ENCODE measurements at places on chromosomes 4 and X.

DNA sequence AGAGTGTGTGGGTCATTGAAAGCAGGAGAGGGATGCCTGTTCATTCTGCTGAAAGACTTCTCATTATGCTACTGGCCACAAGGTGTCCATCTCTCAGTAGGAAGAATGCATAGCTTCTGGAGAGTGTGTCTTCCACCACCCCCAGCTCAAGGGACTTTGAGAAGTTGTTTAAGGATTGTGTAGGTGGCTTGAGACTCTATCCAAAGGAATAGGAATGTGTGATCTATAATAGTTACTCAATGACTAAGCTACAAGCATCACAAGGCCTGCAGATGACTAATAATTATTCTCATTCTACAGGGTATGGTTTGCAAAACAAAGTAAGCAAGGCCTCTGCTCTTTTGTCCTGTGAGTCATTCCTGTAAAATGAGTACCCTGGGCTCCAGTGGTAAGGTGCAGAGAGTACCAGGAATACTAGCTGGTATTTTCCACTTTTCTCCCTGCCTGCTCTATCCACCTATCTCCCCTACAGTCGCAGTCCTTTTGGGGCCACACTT, 279.8 kb upstream of the BOD1L1 start:
- no peak for DNase-seq

- DNase-seq = no peak
Observed at GRCh38 chrX:39318506-39319343, 517.5 kb downstream of the MID1IP1 start.

DNA sequence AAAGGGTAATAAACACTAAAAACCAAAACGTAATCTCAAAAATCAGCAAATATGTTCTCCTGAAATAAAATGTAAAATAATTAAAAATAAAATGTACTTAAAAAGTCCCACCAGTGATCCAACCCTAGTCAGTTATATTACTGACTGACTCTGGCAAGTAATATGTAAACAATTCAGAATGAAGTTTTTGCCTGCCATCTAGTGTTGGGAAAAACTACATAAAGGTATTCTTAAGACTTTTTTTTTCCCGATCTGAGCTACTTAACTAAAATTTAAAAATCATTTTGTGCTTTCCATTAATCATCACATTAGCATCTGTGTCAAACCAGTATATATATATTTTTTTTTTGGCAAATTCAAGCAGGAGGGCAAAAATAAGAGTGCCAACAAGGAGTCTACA, 24.0 kb downstream of the RCHY1 start:
- DNase-seq = no peak

GRCh38 chr4:189202182-189202868, 738.3 kb upstream of the FRG1 start:
- DNase-seq = peak; percentile 79

GRCh38 chrX:121165930-121166359, 118.5 kb downstream of the GLUD2 start:
- no peak for DNase-seq

DNA sequence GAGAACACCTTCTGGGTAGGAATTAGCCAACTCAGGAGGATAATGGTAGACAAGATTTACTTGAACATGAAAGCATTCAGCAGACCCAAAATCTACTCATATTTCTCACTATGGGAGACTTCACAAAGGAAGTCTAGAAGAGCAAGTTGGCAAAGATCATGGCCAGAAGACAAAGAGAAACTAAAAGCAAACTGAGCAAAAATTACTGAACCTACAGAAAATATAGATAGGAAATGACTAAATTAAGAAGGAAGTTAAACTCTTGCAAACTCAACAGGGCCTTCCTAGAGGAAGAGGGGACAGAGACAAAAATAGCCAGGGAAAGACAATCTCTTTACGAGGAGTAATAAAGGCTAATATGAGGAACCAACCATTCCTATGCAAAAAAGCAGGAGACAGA, 18.7 kb downstream of the CORIN start:
- no peak for DNase-seq

GRCh38 chr4:53595204-53595603, 3.9 kb upstream of the LNX1 start:
- DNase-seq = no peak

DNA sequence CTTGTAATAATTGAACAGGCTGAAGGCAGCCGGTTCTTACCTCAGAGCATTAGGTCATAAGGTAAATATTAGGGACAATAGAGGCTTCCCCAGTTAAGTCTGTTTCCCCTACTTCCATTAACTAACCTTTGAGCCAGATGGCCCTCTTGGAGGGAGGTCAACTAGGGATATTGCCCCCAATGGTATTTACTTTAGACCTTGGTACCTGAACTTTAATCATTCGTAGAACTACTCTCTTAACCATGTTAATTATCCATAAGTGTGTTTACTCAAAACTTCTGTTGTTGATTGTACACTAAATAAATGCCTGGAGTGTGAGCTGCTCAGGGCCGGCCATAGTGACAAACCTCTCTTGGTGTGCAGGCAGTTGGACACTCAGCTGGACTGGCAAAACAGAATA, 1843.5 kb upstream of the AGA start:
- no peak for DNase-seq

- DNase-seq = no peak
Observed at GRCh38 chrX:38060331-38060878, 54.1 kb downstream of the SYTL5 start.

DNA sequence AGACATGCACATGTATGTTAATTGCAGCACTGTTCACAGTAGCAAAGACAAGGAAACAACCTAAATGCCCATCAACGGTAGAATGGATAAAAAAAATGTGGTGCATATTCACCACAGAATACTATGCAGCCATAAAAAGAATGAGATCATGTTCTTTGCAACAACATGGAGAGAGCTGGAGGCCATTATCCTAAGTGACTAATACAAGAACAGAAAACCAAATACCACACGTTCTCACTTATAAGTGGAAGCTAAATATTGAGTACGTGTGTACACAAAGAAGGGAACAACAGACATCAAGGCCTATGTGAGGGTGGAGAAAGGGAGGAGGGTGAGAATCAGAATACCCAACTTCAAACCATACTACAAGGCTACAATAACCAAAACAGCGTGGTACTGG, 17.4 kb upstream of the LNX1 start:
- no peak for DNase-seq

DNA sequence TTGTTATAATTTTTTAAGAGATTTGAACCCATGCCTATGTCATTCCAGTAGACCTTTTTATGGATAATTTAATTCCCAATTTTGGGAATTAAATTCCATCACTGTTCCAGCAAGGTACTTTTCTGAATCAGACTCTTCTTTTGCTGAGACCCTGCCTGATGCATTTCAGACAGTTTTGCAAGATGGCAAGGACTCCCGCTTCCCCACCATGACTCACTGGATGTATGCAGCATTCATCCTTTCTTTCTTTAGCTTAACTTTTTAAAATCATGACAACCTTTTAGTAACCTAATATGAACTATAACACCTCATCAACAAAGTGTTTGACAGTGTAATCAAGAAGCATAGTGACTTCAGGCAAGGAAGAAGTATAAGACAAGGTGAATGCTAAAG, 178.1 kb upstream of the LEF1 start:
- no peak for DNase-seq

DNA sequence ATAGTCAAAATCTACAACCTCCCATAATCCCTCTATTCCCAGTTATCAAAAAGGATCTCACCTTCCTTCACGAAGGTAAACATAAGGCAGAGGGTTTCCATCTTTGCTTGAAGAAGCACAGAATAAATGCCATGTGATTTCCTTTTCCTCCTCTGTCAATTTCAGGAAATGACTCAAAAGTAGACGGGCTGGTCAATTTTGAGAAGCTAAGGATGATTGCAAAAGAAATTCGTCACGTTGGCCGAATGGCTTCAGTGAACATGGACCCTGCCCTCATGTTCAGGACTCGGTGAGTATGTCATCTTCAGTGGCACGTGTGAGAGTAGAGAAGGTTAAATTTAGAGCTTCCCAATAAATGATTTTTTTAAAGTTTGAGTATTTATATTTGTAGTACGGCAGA, 240.2 kb downstream of the RAPGEF2 start:
- no peak for DNase-seq

DNA sequence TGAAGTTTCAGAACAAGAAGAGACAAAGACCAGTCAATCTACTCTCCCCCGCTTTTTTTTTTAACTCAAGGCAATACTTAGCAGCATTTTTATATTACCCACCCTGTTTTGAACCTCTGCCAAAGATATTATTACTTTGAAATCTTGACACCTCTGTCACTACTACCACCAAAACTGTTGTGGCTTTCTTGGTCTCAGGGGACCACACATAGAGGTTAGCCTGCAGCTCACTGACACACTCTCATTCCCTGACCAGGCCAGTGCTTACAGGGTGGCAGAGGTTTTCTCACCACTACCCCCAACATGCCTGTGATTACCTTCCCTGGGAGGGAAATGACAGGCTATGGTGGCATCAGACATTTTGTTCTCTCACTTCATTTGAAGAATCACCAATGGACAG, 137.4 kb upstream of the STIM2 start:
- no peak for DNase-seq

- no peak for DNase-seq
Observed at GRCh38 chr4:1939664-1940509, 68.7 kb downstream of the NSD2 start.

DNA sequence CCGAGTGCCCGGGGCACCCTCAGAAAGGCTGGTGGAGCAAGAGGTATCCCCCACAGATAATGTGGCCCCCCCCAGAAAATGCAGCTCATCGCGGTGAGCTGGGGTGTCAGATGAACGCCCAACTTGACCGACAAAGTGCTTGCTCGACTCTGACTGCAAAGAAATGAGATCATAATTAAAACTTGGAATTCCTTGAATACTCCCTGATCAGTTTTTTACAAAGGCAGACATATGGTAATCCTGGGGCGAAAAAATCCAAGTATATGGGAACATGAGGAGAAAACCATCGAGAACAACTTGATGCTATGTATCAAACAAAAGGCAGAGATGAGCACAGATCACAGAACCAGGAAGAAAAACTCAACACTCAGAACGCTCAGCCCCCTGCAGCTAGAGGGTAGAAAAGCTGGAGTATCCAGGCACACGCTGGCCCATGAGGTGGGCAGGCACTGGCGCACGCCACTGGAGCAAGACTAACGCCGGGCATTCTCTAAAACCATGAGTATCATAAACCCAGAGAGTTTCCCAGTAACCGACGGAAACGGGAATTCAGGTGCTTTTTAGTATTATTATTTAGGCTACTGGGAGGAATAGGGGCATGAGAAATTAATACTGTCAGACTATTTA, 127.3 kb downstream of the AFAP1 start:
- no peak for DNase-seq

GRCh38 chr4:14837860-14838259, 164.4 kb upstream of the CPEB2 start:
- DNase-seq = no peak

DNA sequence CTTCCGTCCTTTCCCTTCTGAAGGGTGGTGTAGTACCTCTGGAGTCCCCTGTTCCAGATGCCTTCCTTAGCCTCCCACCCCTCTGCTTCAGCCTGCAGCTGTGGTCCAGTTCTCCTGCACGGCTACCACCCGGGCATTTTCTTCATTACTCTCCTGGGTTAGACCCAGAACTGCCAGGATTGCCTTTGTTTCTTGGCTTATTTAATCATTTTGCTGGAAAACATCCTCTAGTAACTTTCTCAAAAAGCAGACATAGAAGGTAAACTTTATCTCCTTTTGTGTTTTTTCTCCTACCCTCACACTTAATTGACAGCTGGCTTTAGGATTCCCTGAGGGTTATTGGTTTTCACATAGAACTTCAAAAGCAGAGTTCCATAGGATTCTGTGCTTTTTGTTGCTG, 20.2 kb downstream of the ANAPC4 start:
- no peak for DNase-seq

DNA sequence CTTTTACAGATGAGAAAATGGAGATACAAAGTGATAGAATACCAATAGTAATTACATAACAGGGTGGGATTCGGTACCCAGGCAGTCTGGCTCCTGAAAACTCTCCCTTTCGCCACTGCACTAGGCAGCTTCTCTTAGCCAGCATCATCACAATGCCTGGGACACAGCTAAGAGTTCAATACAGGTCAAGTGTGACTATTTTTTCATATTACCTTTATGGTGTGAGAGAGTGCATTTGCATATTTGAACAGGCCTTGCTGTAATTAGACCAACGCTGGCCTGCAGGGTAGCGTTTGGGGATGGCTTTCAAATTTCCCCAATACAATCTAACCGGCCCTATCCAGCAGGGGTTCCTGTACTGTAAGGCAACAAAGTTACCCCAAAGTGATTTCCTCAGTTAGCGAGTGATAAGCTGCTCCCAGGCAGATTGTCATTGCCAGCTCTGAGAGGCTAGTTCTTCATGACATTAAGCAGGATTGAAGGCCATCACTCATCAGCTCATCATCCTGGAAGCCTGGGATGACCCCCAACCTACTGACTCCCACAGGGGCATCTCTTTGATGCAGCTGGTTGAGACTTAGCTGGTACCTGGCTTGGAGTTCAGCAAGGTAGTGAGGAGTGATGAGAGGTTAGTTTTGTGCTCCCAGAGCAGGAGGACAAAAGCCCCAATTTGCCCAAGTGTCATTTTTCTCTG, 836.8 kb upstream of the LCORL start:
- DNase-seq = no peak

- no peak for DNase-seq
Observed at GRCh38 chr4:115293093-115293462, 179.7 kb upstream of the NDST4 start.

DNA sequence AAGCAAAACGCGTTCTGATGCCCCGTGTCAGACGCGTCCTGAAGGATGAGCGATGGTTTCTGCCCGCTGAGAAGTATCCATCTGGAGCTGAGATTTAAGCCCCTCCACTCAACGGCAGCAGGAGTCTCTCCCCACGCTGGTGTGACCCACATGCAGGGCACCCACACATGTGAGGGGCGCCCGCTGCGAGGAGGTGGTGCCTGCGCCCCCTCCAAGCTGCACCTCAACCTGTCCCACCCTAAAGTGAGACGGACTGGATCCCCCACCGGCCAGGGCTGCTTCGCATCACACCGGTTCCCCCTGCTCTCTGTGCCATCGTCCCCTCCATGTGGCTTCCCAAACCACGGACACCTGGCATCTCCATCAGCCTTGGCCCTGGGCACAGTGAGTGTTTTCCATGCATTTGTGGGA, 4.5 kb upstream of the PDE6B start:
- DNase-seq = no peak

DNA sequence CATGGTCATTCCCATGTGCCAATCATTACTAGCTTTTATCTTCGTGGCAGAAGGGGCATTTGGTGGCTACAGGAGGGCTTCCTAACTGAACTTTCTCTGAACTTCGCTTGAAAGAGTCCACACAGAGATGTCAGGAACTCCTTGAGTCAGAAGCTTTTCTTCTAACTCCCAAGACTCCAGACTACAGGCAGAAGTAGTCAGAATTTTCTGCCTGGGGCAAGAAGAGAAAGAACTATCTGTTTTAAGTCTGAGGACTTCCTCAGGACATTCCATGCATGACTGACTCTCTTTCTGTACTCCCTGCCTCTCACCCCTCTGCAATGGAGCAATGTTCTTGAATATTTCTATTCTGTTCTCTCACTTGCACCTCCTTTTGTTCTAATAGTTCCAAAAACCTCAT, 170.5 kb upstream of the TBC1D9 start:
- DNase-seq = no peak
